ENCODE measurements at places on chromosomes 3 and 15. TPM values are rescaled to one million over a fixed set of nuclear protein-coding genes. Genes with fewer than 3 reads are reported as not detected.

The RBP2 gene
- total RNA-seq: not detected

DNA sequence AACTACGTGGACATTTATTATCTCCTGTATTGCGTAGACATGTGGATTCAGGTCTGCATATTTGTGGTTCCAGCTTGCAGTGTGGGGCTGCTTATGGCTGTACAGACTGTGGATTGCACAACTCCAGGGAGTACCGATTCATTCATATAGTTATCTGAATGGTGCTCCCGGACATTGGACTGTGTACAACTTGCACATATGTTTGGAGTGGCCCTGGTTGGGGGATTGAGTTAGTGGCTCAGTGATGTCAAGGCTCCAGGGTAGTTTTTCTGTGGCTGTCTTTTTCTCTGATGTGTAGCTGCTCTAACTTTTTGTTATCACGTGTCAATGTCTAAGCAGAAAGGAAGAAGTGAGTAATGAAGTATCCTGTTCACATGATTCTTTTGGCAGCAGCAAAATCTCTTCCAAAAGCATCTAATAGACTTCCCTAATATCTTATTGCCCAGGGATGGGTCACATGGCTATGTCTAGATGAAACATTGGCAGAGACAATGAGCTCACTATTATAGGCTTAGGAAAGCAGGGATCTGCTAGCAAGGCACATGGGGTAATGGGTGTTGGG, 15.8 kb downstream of the ST3GAL6 start:
- H3K4me1 ChIP-seq: no peaks in the 10 kb centered on the region
- peaks cover 4% of the 10 kb centered on the region for H3K27me3 ChIP-seq
- no peak overlapping the region for H3K4me3 ChIP-seq
- H3K36me3 ChIP-seq: no peaks in the 10 kb centered on the region
- DNase-seq: no peak

DNA sequence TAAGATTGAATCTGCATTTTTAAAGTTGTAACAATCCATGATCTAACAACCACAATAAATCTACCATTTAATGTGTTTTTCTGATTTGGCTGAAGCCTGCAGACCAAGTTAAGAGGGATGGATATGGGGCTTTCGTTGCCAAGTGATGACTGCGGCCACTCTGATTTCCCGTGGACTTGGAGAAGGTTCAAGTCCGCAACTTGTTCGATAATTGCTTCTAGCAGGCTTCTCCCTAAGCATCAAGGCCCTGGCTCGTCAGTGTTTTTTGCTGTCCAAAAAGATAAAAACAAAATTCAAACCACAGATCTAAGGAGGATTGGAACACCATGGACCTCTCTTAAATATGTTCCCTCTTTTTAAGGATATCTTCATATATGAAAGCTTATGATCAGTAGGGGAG, 256.6 kb downstream of the CNTN3 start:
- H3K4me3 ChIP-seq: no peak overlapping the region
- H3K4me1 ChIP-seq: no peaks in the 10 kb centered on the region
- H3K27ac ChIP-seq: no peak overlapping the region
- DNase-seq: no peak
- no peaks in the 10 kb centered on the region for H3K36me3 ChIP-seq

- H3K27ac ChIP-seq: no peak overlapping the region
- no peaks in the 10 kb centered on the region for H3K27me3 ChIP-seq
- H3K36me3 ChIP-seq: peaks cover 19% of the 10 kb centered on the region
- DNase-seq: no peak
- H3K4me3 ChIP-seq: no peak overlapping the region
These were observed 20.3 kb downstream of the LRCH3 start for GRCh38 chr3:197811343-197811742.

- DNase-seq: no peak
- no peak overlapping the region for H3K27ac ChIP-seq
- no peak overlapping the region for H3K4me3 ChIP-seq
- H3K4me1 ChIP-seq: peaks cover 4% of the 10 kb centered on the region
- no peaks in the 10 kb centered on the region for H3K27me3 ChIP-seq
These were observed 243.6 kb upstream of the MDFIC2 start for GRCh38 chr3:70556056-70556455.

GRCh38 chr3:71463617-71464016, 119.9 kb downstream of the FOXP1 start:
- H3K27me3 ChIP-seq: no peaks in the 10 kb centered on the region
- no peak overlapping the region for H3K4me3 ChIP-seq
- no peak overlapping the region for H3K27ac ChIP-seq
- DNase-seq: no peak
- peaks cover 15% of the 10 kb centered on the region for H3K36me3 ChIP-seq

DNA sequence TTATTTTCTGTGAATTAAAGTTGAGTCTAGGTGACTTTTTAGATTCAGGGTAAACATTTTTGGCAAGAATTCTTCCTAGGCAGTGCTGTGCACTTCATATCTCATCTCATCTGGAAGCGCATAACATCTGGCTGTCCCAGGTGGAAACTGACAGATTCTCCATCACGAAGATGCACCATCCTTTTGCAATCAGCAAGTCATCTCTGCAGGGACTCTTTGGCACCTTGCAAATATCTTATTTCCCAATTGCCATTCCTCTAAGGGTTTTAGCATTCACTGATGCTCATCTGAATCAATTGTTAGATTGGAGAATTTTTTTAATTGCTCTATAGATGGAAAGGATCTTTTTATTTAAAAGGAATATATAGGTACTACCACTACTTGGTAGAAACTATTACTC, 282.7 kb upstream of the ATP10A start:
- DNase-seq: no peak
- no peaks in the 10 kb centered on the region for H3K36me3 ChIP-seq
- H3K27ac ChIP-seq: no peak overlapping the region
- H3K4me3 ChIP-seq: no peak overlapping the region
- peaks cover 30% of the 10 kb centered on the region for H3K27me3 ChIP-seq

GRCh38 chr15:55576943-55577342, 11.2 kb downstream of the PYGO1 start:
- H3K36me3 ChIP-seq: no peaks in the 10 kb centered on the region
- H3K4me3 ChIP-seq: no peak overlapping the region
- H3K27me3 ChIP-seq: peaks cover 35% of the 10 kb centered on the region
- no peak overlapping the region for H3K27ac ChIP-seq
- DNase-seq: no peak
- no peaks in the 10 kb centered on the region for H3K4me1 ChIP-seq

DNA sequence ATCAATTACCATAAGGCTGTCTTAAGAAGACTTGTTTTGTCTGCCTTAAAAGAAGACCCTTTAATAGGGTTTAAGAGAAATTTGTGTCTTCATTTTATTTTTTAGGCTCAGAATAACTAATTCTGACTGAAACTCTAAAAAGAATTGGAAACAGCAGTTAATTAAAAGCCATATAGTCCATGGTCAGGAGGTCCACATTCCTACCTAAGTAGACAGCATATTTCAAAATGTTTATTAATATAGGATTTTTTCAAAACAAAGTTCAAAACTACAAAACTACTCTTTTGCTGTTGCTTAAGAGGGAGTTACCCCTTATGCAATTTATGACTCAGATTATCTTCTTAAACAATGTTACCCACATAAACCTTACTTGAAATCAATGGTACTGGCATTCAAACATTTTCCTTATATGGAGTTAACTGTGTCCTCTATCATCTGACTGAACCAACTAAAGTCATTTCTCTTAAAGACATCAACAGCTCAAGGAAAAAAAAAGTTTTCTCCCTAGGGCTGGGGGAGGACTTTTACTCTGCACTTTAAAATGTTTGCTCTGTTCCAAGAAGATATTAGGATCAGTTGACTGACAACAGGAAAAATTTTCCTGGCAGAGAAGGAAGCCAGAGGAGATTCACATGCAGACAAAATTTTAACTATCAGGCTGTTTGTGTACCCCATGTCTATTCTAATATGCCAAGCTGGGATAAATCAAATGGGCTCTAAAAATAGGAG, 56.8 kb upstream of the NANOGP8 start:
- no peak for DNase-seq
- H3K27ac ChIP-seq: no peak overlapping the region
- H3K36me3 ChIP-seq: no peaks in the 10 kb centered on the region
- H3K4me1 ChIP-seq: no peaks in the 10 kb centered on the region
- no peaks in the 10 kb centered on the region for H3K27me3 ChIP-seq

- H3K4me1 ChIP-seq: no peaks in the 10 kb centered on the region
- no peaks in the 10 kb centered on the region for H3K27me3 ChIP-seq
- H3K36me3 ChIP-seq: no peaks in the 10 kb centered on the region
These were observed 21.8 kb upstream of the POU1F1 start for GRCh38 chr3:87298111-87298718.

The C3orf62 gene
- total RNA-seq: 11.6 TPM

GRCh38 chr3:31450345-31450744, 82.4 kb upstream of the STT3B start:
- H3K4me1 ChIP-seq: peaks cover 12% of the 10 kb centered on the region
- peaks cover 10% of the 10 kb centered on the region for H3K36me3 ChIP-seq
- H3K4me3 ChIP-seq: no peak overlapping the region

DNA sequence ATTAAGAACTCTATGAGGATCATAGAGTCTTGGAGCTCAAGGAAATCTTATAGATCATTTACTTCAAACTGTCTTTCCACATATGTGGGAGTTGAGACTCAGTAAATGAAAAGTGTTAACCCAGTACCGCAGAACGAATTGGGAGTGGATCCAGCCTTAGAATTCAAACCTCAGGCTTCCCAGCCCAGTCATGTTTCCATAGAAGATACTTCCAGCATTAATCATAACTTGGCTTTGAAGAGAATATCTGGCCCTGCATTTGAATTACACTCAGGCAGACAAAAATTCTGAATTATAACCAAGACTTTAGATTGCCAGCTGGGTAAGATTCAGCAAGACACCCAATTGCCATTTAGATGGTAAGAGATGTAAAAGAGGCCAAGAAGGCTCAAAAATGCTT, 972.0 kb downstream of the TUSC7 start:
- no peak overlapping the region for H3K4me3 ChIP-seq
- no peaks in the 10 kb centered on the region for H3K36me3 ChIP-seq
- no peaks in the 10 kb centered on the region for H3K27me3 ChIP-seq
- no peak overlapping the region for H3K27ac ChIP-seq
- no peaks in the 10 kb centered on the region for H3K4me1 ChIP-seq

The CCK gene
- total RNA-seq: not detected

DNA sequence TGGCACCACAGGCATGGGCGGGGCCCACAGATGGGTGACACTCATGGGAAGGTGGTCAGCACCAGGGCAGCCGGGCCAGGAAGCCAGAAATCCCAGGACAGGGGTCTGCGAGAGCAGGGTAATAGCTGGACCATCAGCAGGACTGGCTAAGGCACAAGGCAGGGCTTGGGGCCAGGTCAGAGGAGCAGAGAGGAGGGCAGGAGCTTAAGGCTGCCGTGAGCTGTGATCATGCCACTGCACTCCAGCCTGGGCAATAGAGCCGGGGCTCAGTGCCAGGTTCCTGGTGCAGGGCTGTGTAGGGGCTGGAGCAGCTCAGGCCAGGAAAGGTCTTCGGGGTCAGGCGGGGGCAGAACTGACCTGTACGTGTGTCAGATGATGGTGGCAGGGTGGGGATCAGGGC, 64.2 kb upstream of the LINGO1 start:
- H3K36me3 ChIP-seq: no peaks in the 10 kb centered on the region
- no peak overlapping the region for H3K4me3 ChIP-seq
- H3K4me1 ChIP-seq: no peaks in the 10 kb centered on the region
- H3K27me3 ChIP-seq: peaks cover 18% of the 10 kb centered on the region

The HCN4 gene
- total RNA-seq: not detected

The MCF2L2 gene
- total RNA-seq: 2.5 TPM

DNA sequence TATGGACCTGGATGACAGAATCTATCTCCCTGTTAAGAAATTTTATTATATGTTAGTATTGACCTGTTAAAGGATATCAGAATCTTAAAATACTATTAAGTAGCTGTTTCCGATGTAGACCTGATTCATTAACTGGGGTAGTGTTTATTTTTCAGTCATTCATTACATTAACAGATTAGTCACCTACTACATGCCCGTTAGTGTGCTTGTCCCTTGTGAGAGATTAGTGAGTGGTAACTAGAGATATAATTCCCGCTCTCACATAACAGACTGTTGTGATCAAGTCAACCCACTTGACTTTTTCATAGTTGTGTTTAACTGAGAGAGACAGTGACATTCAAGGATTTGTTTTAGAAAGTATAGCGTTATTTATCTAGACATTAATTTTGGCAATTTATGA, 166.8 kb downstream of the TCF12 start:
- peaks cover 23% of the 10 kb centered on the region for H3K4me1 ChIP-seq
- no peak overlapping the region for H3K4me3 ChIP-seq
- no peak overlapping the region for H3K27ac ChIP-seq

DNA sequence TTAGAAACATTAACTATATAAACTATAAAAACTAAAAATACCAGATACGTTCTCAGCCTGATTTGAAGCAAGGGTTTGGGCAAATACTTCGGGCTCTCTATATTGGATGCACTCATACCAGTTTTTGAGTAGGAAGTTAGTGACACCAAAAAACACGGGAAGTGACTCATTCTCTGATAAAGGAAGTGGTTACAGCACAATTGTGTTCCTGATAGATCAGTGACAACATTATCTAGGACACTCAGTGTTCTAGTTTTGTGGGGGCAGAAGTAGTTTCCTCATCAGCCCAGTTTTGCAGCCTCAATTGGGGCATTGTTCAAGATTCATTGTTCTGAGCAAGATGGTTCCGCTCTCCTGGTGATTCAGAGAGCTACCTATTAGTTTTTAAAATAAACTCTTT, 469.6 kb upstream of the DPPA4 start:
- H3K4me1 ChIP-seq: peaks cover 6% of the 10 kb centered on the region
- H3K27me3 ChIP-seq: no peaks in the 10 kb centered on the region
- peak overlapping the region; percentile 91 for H3K27ac ChIP-seq
- H3K36me3 ChIP-seq: no peaks in the 10 kb centered on the region
- DNase-seq: peak; percentile 10

DNA sequence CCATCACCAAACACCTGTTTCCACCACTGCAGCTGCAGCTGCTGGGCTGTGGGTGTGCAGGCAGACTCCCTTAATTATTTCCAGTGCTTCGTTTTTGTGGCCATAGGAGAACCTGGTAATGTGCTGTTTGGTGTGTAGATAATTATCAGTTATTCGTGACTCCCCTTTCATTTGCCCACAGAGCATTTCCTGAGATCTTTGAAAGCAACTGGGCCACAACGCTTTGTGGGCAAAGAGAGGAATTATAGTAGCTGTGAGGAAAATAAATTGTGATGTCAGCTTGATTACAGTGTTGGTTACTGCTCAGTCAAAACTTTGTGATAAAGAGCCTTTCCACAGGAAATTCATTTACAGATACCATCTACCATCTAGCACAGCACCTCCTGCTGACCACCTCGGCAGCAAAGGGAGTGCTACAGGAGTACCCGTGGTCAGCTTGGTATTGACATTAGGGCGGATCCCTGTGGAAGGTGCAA, 193.3 kb upstream of the SLCO3A1 start:
- peaks cover 50% of the 10 kb centered on the region for H3K27me3 ChIP-seq
- peaks cover 15% of the 10 kb centered on the region for H3K4me1 ChIP-seq
- H3K27ac ChIP-seq: no peak overlapping the region
- H3K36me3 ChIP-seq: no peaks in the 10 kb centered on the region
- no peak for DNase-seq

The GABRB3 gene
- not detected for total RNA-seq

The LRIG1 gene
- total RNA-seq: 11.7 TPM

- no peak for DNase-seq
- H3K27me3 ChIP-seq: no peaks in the 10 kb centered on the region
- no peaks in the 10 kb centered on the region for H3K36me3 ChIP-seq
- no peak overlapping the region for H3K27ac ChIP-seq
- no peaks in the 10 kb centered on the region for H3K4me1 ChIP-seq
These were observed 67.3 kb downstream of the DNAJB8 start for GRCh38 chr3:128399221-128399915.

- H3K4me3 ChIP-seq: no peak overlapping the region
These were observed 4.8 kb downstream of the TMIE start for GRCh38 chr3:46705751-46706552.

The CYP1A2 gene
- not detected for total RNA-seq

GRCh38 chr3:183428447-183429211, at the start of gene MCF2L2:
Gene MCF2L2 (minus strand): TSS chr3:183428619. CDS start chr3:183427977, 642 bp downstream.
- H3K36me3 ChIP-seq: no peaks in the 10 kb centered on the region
- peak within 1 kb of the TSS; percentile 75 for H3K27ac ChIP-seq
- DNase-seq: peak; percentile 60
- H3K4me1 ChIP-seq: peaks cover 18% of the 10 kb centered on the region

The HCLS1 gene
- total RNA-seq: 340 TPM

All from naive thymus-derived CD8-positive, alpha-beta T cell (primary cell).